Gastroesophageal sphincter (tissue), 4 donors: ENCODE measurements at places on chromosomes 4 and X. TPM values are rescaled to one million over a fixed set of nuclear protein-coding genes. Genes with fewer than 3 reads are reported as not detected.

MAGEB17 gene
- 1.9 TPM for total RNA-seq

LPAR4 gene
- total RNA-seq = 2.6 TPM

RS1 gene
- not detected for total RNA-seq

ADH5 gene
- total RNA-seq = 456 TPM

EFNB1 gene
- 24.0 TPM for total RNA-seq

DNA sequence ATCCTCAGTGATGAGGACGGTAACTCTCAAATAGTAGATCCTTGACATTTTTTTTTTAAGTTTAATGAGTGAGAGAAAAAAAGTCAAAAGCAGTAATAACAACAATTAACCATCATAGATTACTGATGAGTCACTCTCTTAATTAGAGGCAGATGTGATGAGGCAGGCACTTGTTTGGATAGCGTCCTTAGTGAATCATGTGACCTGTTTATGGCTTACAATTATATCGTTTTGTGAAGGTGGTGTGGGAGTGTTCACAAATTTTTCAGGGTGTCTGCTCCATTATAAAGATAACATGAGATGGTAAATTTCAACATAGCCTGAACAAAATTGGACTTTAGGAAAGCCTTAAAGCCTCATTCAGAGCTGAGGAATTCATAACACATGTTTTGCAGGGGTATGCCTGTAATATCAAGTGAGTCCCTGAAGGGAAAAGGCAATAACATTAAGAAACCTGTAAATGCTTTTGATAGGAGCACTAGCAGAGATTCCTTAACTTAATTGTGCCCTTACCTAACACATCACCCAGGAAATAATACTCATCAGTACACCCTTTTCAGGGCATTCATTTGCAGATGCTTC is 51.9 kb upstream of the XIAP start:
- no peak for ATAC-seq

DNA sequence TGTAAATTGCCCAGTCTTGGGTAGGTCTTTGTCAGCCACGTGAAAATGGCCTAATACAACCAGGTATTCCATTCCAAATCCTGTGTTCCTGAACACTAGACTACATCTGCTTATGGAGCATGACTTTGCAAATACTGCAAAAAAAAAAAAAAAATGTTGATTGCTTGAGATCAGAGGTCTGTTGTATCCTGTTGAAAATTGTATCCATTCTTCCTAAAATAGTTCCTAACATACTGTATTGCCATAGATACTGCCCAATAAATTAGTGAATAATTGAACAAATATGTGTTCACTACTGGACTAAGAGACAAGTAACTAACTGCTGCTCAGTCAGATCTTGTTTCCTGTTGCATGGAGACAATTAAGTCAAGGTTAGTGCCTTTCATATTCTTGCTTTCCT is 164.3 kb upstream of the PABPC4L start:
- no peak for ATAC-seq

GRCh38 chr4:152778656-152779512 is 646 bp downstream of the TIGD4 start:
- no peak for ATAC-seq

GRCh38 chrX:65723706-65724105 is 56.3 kb downstream of the MSN start:
- ATAC-seq = no peak

DNA sequence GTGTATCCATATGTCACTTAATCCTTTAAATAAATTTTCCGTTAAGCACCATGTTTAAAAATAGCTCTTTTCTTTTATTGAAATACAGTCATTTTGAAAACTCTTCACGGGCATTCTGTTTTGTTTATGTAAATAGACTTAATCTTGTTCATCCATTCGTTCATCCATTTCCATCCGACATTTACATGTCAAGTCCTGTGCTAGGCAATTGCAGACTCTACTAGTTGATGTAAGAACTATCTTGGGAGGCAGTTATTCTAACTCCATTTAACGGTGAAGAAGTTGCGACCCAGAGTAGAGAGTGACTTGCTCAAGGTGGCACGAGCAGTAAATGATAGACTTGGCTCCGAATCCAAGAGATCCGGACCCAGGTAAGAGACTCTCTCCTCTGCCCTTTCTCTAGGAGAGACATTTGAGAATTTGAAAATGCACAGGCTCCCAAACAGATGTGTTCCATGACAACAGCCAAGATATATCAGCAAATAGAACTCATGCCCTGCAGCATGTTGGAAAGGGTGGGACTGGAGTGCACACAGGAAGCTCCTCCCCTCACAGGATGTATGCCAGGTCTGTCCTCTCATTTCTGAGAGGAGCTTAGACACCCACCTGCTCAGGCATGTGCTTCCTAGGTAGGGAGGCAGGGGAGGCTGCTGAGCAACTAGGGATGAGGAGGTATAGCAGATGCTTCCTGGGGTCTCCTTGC is 64.5 kb downstream of the DRD5 start:
- ATAC-seq = no peak

DNA sequence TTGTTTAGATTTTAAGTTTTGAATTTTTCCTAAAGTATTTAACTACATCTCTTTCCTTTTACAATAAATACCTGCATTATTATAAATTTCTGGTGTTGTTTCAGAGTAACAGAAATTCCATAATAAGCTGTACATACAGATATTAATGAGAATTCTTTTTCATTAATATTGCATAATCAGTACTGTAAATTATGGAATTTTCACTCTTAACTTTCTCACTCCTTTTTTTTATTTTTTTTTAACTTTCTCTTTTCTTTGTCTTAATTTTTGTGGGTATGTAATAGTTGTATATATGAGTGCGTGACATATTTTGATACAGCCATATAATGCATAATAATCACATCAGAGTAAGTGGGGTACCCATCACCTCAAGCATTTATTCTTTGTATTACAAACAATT is 110.5 kb downstream of the KLHL8 start:
- no peak for ATAC-seq

- ATAC-seq = no peak
Measured at GRCh38 chr4:166144607-166145006, 271.6 kb downstream of the TLL1 start.

DNA sequence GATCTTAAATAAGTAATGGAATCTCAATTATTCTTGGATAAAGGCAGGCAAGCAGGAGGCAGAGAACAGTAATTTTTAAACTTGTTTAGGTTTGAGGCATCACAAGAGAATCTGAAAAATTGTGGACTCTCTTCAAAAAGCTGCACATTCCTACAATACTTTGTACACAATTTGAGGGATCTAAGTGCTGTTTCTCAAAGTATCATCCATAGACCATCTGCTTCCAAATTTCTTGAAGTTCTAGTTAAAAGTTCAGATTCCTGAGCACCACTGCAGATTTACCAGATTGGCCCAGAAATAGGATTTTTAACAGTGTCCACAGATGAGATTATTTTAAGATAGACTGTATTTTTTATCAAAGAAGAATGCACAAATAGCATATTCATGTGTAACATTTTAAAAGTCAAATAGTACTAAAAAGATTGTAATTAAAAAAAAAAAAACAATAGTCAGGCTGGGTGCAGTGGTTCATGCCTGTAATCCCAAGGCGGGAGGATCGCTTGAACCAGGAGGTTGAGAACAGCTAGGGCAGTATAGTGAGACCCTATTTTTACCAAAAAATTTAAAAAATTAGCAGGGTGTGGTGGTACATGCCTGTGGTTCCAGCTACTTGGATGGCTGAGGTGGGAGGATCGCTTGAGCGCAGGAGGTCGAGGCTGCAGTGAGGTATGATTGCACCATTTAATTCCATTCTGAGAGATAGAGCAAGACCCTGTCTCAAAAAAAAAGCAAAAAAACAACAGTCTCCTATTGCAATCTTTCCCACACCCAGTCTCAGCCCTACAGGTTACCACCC is 14.2 kb upstream of the FNIP2 start:
- ATAC-seq = no peak

DNA sequence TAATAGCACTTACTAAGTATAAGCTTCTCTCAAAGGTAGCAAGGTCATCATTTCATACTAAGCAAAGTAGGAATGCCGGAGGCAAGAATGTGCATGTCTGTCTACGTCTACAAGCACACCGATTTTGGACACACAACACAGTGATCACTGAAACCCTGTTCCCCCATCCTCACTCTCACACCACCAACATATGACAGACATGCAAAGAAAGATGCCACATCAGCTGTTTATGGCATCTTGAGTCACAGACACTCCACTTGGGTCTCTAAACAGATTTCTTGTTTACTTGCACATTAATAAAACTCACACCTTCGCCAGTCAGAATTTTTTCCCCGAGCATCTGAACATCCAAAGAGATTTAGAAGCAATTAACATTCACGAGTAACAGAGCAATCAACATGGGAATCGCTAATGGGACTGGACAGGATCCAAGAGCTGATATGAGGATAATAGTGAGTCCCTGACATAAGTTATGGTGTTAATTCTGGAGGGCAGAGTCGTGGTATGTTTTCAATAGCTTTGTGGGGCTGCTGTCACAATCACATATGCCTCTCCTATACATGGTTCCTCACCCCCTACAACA is 324.1 kb downstream of the DHX15 start:
- ATAC-seq = no peak

DNA sequence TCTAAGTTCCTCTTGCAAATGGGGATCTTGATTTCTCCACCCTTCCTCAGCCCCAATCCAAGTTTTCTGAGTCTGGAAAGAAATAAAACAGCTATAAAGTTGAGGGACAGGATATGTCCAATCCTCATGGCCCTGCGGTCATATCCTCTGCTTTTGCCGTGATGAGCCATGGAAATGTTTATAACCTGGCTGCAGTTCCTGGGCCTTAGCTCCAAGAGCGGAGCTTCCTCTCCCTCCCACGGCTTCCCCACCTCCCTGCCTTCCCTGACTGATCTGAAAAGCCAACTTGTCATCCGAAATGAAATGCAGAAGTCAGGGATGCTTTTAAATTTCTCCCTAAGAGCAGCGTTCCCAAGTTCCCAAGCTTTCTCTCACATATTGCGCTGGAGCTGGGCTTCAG is 221.5 kb upstream of the SFRP2 start:
- peak; percentile 74 for ATAC-seq

- no peak for ATAC-seq
Measured at GRCh38 chrX:124328765-124329164, 3.7 kb upstream of the TEX13D start.

DNA sequence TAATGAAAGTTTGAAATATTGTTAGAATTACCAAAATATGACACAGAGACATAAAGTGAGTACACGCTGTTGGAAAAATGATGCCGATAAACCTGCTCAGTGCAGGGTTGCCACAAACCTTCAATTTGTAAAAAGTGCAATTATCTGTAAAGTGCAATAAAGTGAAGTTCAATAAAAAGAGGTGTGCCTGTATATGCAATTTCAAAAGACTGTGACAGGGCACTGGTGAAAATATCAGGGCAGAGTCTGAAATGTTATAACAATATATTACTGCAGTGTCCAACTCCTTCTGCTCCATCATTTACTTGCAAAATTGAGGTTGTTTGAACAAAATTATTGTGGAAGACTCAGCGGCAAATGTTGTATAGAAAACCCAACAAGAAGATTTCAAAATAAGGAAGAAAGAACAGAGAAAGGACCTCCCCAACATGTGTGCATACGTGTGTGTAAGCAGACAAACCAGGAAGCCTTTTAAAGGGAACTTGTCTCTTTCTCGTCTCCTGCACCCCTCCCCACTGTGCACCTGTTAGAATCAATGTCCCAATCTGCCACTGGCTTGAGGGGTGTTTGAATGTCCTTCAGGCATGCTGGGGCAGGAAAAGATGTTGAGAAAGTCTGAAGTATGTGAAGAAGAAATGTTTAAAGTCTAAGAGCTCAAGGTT is 96.2 kb downstream of the MAOB start:
- ATAC-seq = no peak

DNA sequence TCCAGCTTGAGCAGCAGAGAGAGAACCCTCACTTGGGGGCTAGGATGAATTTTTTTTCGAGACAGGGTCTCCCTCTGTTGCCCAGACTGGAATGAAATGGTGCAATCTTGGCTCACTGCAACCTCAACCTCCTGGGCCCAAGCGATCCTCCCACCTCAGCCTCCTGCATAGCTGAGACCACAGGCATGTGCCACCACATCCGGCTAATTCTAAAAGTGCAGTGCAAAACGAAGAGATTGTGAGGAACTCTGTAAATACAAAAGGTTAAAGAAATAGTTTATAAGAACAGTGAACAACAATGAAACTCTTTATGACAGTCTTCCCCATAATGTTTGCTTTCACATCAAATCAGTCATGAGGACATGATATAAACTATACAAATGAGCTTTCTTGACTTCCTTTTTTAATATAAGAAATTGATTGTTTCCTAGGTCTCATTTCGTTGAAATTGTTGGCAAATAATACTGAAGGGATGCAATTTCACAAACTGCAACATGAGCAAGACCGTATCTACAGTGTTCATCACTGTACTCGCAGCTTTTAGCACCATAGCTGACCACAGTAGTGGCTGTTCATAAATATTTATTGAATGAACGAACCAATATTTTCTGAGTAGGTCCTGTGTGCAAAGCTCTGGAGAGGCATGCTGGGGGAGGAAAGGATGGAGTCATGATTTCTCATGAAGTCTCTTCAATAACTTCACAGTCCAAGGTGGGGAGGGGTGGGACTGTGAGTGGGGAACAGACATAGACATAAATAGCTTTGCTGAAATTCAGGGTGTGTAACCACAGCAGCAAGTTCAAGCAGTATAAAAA is 116.1 kb downstream of the SHROOM3 start:
- no peak for ATAC-seq

- ATAC-seq = no peak
Measured at GRCh38 chrX:72349190-72349589, 43.5 kb upstream of the CITED1 start.

GRCh38 chrX:6985537-6985936 is 162.0 kb upstream of the STS start:
- no peak for ATAC-seq
